ENCODE measurements at places on chromosomes 7 and 10. TPM values are rescaled to one million over a fixed set of nuclear protein-coding genes. Genes with fewer than 3 reads are reported as not detected.

CALHM2 gene
- 9.5 TPM for total RNA-seq

ABCB4 gene
- total RNA-seq: not detected

GRCh38 chr10:110574420-110574819, 6.9 kb downstream of the SMC3 start:
- no peak for DNase-seq

DNA sequence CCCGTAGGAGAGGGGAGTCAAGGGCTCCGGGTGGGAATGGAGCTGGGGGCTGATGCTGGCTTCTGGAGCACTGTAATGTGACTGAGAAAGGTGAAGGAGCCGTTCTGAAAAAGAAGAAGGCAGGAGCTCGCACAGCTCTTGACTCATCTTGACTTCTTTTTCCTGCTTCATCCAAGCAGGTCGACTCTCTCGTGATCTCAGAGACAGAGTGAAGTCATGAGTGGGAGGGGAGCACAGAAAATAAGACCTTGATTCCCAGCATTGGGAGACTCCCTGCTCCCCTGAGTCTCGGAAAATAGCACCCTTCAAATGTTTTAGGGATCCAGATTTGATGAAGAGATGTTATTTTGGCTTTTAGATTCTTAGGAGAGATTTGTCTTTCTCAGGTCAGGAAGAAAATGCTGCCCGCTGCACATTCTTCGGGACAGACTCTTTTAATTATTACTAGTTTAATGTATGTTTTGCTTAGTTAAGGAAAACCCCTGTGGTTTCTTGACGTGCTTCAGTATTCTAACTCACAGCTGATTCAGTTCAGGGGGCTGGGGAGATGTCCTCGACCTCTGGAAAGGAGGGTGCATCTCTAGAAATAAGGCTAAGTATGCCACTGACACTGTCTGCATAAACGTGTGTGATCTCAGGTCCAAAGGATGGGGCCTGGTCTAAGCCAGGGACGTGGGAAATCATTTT, 34.1 kb downstream of the EGFR start:
- no peak for DNase-seq
